Liver (tissue), 10 donors: ENCODE measurements at places on chromosomes 3 and 15. TPM values are rescaled to one million over a fixed set of nuclear protein-coding genes. Genes with fewer than 3 reads are reported as not detected.
A peak's percentile ranks its signal among the peaks of the same experiment; 100 is the strongest.

DIS3L gene
- 17.2 TPM for total RNA-seq

CCR5 gene
- 0.75 TPM for total RNA-seq

INSYN1 gene
- total RNA-seq = 0.37 TPM

ULK4 gene
- total RNA-seq = 11.5 TPM

DNA sequence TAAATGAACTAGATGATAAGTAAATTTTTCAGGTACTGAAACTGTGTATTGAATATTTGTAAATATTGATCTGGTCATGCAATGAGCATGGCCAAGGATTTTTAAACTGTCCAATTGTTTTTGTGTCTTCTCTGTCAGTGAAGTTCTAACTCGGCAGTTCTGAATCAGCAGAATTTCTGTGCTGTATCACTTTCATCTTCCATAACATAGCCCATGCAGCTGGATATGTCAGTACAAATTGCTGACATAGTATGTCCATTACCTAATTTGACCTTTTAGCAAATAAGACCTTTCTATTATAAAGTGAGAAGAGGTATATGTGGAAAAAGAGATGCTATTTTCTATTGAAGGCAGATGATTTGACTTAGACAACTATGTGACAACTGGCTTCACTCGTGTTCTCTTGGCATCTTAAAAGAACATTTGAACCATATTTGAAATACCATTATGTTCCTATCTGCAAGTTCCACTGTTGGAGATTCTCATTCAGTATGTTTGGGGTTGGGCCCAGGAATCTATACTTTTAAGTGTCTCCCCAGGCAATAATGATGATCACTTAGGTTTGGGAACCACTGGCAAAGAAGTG lies 90.4 kb downstream of the CMSS1 start:
- no peaks in the 10 kb centered on the region for H3K27me3 ChIP-seq
- no peaks in the 10 kb centered on the region for H3K36me3 ChIP-seq
- no peak overlapping the region for H3K4me3 ChIP-seq
- H3K27ac ChIP-seq = no peak overlapping the region
- peaks cover 2% of the 10 kb centered on the region for H3K4me1 ChIP-seq

- H3K36me3 ChIP-seq = no peaks in the 10 kb centered on the region
- H3K27ac ChIP-seq = no peak overlapping the region
- no peak overlapping the region for H3K4me3 ChIP-seq
These were observed 670.5 kb downstream of the NLGN1 start for GRCh38 chr3:174068035-174068434.

GRCh38 chr3:127790882-127791183 lies 31.5 kb downstream of the MGLL start:
- no peak overlapping the region for H3K4me3 ChIP-seq
- H3K27me3 ChIP-seq = no peaks in the 10 kb centered on the region
- no peak for DNase-seq
- H3K4me1 ChIP-seq = peaks cover 26% of the 10 kb centered on the region
- no peaks in the 10 kb centered on the region for H3K36me3 ChIP-seq

- H3K27me3 ChIP-seq = peaks cover 3% of the 10 kb centered on the region
- H3K4me1 ChIP-seq = no peaks in the 10 kb centered on the region
- no peaks in the 10 kb centered on the region for H3K36me3 ChIP-seq
- H3K4me3 ChIP-seq = no peak overlapping the region
- DNase-seq = no peak
These were observed 86.9 kb upstream of the RASGRP1 start for GRCh38 chr15:38651328-38652038.

DNA sequence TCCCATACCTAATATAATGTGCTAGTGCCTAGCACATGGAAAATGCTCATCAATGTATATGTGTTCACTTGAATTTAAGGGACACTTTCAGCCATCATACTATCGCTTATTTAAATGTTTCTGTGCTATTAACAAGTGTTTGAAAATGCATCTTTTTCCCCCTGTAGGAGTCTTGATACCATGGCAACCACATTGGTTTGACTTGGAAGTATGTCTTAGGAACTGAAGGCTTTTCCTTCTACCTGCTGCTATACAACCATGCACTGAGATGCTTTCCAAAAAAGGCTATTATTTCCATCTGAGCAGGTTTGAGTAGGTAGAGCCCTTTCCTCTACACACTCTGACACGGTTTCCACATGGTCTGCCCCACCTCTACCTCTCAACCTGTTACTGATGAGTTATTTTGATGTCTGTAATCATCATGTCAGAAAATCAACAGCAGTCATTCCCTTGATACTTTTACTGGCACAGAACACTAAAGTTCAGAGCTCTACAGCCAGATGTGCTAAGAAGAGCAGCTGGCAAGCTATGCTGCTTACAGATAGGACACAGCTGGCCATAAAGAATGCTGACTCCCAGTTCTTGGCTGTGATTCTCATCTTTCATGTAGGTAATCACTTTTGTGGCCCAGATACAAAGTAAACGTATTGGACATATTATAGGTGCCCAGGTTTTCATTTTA lies 59.3 kb downstream of the RYR3 start:
- no peaks in the 10 kb centered on the region for H3K36me3 ChIP-seq
- no peak overlapping the region for H3K27ac ChIP-seq
- DNase-seq = no peak
- no peaks in the 10 kb centered on the region for H3K27me3 ChIP-seq
- H3K4me1 ChIP-seq = no peaks in the 10 kb centered on the region

DNA sequence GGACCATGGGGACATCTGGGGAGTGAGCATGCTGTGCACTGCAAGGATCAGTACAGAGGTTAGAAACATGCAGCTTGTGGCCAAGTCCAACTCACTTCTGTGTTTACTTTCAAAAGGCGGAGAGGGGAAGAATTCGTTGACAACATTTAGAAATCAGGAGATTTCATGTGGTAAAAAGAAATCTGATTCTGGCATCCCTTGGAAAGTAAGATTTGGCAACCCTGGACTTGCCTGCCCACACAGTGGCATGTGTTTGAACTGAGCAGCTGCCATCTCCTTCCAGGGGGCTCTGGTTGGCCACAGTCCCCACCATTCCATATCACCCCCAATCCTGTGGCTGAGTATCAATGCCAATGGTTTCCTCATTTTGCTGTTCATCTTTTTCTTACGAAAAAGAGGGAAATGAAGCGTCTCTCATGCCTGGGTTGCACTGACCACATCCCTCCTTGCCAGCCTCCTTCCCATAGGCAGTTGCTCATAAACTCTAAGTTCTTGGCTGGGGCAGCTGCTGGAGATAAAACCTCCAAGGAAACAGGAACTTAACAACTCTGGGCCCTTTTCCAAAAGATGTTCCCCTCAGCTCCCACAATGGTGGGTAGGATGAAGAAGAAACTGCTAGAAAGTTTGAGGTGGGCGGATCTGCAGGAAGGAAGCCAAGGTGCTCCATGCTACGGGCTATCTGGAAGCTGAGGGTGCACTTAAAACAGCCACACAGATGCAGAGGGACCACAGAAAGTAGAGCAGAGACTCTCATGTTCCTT lies 29.2 kb downstream of the SLC6A11 start:
- no peaks in the 10 kb centered on the region for H3K27me3 ChIP-seq
- H3K27ac ChIP-seq = no peak overlapping the region
- H3K36me3 ChIP-seq = no peaks in the 10 kb centered on the region
- DNase-seq = no peak
- H3K4me1 ChIP-seq = no peaks in the 10 kb centered on the region

DNA sequence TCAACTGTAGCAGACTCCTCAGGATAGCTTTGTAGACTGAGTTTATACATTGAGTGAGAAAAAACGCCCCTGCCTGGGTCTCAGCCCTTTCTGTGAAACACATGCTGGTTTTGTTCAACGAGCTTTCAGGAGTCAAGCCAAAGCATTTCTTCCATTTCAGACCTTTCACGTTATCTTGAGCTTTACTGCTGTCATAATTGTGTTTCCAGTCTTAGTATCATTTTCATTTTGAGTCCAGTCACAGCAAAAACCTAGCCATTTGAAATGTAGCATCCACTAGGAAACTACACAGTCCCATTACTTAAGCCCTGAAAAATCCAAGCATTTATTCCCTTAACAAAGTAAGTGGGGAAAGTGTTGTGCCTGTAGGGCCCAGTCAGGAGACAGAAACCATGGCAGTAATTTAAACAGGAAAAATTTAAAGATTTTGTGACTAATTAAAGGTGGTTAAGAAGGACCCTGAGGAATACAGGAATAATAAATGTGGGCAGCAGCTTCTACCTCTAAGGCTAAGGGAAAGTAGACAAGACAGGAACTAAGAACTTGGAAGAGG lies 110.1 kb upstream of the ABHD17C start:
- no peak for DNase-seq
- H3K27me3 ChIP-seq = no peaks in the 10 kb centered on the region
- H3K27ac ChIP-seq = peak overlapping the region; percentile 49
- H3K36me3 ChIP-seq = no peaks in the 10 kb centered on the region

- no peak overlapping the region for H3K4me3 ChIP-seq
- H3K27me3 ChIP-seq = no peaks in the 10 kb centered on the region
- no peak for DNase-seq
- no peaks in the 10 kb centered on the region for H3K36me3 ChIP-seq
- no peak overlapping the region for H3K27ac ChIP-seq
These were observed 597.2 kb downstream of the GOLGA6L6 start for GRCh38 chr15:19944261-19944888.

DNA sequence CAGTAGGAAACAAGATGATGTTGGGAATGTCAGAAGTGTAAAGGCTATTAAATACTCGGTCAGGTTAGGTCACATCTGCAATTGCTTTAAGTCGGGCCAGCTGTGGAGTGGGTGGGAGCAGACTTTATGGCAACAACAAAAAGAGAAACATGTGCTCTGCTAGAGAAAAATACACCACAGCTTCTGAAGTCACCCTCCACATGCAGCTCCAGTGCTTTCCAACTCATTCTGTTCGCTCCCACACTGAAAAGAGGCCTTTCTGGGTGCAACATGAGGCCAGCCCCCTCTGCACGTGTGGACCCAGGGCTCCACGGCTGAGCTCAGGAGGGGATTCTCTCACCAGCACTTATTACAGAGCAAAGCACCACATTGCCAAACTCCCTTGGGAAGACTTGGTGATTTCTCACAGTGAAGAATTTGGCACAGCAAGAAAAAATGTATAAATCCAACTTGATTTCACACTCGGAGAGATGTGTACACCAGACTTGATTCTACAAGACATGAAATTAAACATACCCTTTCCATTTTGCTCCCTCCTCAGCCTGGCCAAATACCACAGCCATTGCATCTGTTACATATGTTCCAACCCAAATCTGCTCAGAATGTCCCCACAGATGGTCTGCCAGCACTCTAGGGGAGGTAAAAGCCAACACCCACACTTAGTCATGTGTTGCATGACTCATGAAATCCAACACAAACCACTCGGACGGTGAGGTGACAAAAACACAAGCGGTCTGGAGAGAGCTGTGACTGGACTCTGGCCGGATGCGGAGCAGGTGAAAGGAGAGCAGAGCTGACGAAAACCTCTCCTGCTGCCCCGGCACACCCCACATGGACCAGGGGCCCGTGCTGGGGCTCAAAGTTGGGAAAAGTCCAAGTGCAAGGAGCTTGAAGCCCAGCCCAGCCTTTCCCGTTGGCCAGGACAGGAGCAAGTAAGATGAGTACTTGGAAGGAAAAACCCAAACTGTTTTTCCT lies 74.6 kb downstream of the ITGB5 start:
- H3K27me3 ChIP-seq = no peaks in the 10 kb centered on the region
- H3K4me1 ChIP-seq = peaks cover 29% of the 10 kb centered on the region
- peaks cover 9% of the 10 kb centered on the region for H3K36me3 ChIP-seq
- peak; percentile 57 for DNase-seq
- peak overlapping the region; percentile 74 for H3K27ac ChIP-seq

GRCh38 chr3:169034401-169034800 lies 629.1 kb downstream of the MECOM start:
- H3K4me3 ChIP-seq = no peak overlapping the region
- no peak for DNase-seq
- no peaks in the 10 kb centered on the region for H3K4me1 ChIP-seq
- no peaks in the 10 kb centered on the region for H3K27me3 ChIP-seq

DNA sequence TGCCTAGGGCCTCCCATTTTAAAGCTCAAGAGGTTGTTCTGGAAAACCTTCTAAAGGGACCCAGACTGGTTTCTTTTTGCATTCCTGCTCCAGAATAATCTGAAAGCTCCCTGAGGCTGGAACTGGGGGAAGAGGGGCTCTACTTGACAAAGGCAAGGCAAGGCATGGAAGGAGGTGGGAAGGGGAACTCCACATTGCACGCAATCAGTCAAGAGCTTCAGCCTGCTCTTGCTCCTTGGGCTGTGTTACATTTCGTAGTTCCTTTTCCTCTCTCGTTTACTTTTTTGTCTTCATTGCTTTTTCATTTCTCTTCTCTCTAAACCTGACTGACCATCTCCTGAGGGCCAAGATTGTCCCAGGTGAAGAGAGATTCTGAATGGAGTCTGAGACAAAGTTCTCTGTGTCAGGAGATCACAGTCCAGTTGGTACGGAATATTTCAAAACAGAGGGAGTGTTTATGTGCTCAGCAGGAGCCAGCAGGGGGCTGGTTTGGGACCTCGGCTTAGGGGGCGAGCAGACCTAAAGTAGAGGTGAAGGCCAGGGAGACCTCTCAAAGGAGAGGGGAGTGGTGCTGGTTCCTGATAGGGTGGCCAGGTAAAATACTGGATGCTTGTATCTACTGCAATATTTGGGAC lies 6.0 kb upstream of the KCTD6 start:
- H3K4me3 ChIP-seq = no peak overlapping the region
- no peaks in the 10 kb centered on the region for H3K36me3 ChIP-seq
- no peak for DNase-seq
- H3K27ac ChIP-seq = no peak overlapping the region

GRCh38 chr3:78066287-78066686 lies 1026.4 kb downstream of the ROBO2 start:
- H3K27me3 ChIP-seq = no peaks in the 10 kb centered on the region
- H3K36me3 ChIP-seq = no peaks in the 10 kb centered on the region
- DNase-seq = no peak
- no peak overlapping the region for H3K4me3 ChIP-seq

DNA sequence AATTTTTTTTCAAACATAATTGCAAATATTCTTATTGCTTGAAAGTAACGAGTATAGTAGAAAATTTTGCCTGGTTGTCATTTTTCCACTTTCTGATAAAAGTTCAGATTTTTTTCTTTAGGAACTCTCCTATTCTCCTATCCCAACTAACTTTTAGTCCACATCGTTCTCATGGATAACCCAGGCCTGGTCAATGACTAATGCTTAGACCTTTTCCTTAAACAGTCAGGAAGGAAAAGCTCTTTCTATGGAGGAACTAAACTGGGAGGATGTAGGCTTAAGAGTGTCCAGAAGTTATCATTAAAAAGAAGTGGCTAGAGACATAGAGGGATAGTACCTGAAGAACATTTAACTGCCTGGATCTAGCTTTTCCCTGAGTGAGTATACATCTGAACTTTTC lies 26.7 kb downstream of the CIP2A start:
- no peaks in the 10 kb centered on the region for H3K4me1 ChIP-seq
- no peaks in the 10 kb centered on the region for H3K36me3 ChIP-seq
- no peak overlapping the region for H3K4me3 ChIP-seq
- no peak for DNase-seq
- H3K27me3 ChIP-seq = no peaks in the 10 kb centered on the region

GRCh38 chr3:188298585-188298984 lies 144.6 kb downstream of the LPP start:
- H3K27ac ChIP-seq = peak overlapping the region; percentile 81
- H3K4me1 ChIP-seq = peaks cover 56% of the 10 kb centered on the region
- H3K4me3 ChIP-seq = no peak overlapping the region
